ENCODE measurements at places on chromosomes 4 and X.

GRCh38 chr4:173128199-173128890 lies 40.3 kb upstream of the GALNT7 start:
- DNase-seq: no peak

DNA sequence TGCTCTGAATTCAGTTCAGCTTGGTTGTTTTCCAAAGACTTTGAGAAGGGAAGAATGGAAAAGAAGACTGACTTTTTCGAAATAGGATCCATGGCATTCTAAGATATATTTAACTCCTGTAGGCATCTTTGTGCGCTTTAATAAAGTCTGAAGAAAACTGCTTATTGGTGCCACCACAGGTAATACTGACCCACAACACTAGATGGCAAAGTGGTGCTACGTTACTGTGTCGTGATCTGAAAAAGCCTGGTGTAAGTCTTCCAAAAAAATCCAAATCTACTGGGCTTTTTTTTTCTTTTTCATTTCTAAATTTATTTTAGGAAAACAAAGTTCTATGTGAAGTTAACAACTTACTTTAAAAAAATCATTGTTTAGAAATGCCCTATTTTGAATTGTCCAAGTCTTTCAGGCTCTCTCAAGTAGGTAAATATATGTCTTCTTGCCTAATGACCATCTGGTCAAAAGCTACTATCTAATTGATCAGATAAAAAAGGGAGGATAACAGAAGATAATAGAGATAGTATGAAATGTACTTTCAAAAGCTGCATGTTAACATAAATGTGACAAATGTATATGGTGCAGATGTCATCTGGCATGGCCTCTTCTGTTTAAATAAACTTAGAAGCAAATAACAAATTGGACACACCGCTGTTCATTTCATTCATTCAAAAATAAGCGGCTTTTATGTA lies 47.0 kb upstream of the MID1IP1 start:
- DNase-seq: no peak

GRCh38 chr4:53705151-53705764 lies 114.0 kb upstream of the LNX1 start:
- no peak for DNase-seq

DNA sequence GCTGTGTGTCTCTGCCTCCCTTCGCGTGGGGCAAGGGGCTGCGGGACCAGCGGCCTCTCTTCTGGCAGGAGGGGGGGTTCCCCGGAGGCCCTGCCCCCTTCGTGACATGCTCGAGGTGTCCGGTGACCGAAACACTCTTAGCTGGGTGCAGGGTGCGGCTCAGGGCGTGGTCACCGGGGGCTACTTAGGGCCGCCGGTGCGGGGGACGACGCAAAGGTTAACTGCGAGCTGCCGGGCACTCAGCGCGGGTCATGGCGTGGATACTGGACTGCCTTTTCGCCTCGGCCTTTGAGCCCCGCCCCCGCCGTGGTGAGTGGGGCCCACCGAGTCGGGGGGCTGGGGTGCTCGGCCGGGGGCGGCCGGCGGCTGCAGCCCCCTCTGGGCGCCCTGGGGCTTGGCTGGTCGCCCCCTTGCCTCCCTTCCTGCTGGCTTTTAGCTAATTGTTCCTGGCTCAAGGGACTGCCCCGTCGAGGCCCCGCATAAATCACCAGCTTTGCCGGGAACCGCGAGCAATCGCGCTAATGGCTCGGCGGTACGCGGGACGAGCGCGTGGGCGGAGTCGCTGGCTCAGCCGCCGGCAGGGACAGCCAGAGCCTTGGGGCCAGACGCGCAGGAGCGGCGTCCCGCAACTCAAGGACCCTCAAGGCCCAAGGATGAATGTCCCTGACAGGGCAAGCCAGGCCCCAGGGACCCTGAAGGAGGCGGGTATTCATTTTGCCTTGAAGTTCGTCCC lies at the start of gene ARHGAP36:
Gene ARHGAP36, plus strand, starts transcription at position 211 of the 733 bp plus-strand sequence. CDS start 23,320 bp downstream, outside the sequence.
- no peak for DNase-seq

- DNase-seq: no peak
These were observed 4.6 kb upstream of the CCDC120 start for GRCh38 chrX:49054073-49054762.

DNA sequence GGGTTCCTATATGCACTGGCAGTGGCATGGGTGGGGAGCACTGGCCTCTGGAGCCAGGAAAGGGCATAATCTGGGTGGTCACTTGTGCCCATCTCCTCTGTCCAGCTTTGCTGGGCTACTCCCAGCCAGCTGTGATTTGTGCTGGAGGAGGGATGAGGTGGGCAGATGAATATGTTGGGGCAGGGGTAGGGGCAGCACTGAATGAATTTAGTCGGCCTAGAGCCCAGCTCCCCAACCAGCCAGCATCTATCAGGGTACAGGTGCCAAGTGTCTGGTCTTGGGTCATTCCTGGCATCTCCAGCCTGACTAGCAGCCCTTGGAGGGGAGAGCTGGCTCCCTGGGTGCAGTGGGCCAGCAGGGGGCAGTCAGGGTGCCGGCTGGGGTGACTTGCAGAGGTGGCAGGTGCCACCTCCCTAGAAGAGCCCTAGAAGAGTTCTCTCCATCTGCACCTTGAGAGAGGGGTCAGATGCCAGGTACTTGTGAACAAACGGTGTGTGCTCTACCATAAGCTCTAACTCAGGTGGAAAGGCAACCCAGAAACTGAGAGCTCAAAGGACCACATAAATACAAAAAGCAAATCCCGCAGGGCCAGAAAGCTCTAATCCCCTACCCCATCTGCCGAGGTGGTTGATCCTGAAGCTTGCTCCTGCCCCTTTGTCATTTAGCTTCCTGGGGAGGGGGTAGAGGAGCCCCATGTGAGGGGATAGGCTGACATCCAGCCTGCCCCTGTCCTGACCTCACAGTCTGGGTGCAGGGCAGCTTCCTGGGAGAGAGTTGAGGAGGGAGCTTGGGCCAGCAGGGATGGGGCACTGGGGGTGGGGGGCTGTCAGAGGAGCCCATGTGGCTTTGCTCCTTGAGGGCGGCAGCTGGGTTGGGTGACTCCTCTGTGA lies 2.2 kb downstream of the SORCS2 start:
- DNase-seq: no peak

- DNase-seq: no peak
These were observed 893.9 kb downstream of the PCDH7 start for GRCh38 chr4:31613946-31614623.

DNA sequence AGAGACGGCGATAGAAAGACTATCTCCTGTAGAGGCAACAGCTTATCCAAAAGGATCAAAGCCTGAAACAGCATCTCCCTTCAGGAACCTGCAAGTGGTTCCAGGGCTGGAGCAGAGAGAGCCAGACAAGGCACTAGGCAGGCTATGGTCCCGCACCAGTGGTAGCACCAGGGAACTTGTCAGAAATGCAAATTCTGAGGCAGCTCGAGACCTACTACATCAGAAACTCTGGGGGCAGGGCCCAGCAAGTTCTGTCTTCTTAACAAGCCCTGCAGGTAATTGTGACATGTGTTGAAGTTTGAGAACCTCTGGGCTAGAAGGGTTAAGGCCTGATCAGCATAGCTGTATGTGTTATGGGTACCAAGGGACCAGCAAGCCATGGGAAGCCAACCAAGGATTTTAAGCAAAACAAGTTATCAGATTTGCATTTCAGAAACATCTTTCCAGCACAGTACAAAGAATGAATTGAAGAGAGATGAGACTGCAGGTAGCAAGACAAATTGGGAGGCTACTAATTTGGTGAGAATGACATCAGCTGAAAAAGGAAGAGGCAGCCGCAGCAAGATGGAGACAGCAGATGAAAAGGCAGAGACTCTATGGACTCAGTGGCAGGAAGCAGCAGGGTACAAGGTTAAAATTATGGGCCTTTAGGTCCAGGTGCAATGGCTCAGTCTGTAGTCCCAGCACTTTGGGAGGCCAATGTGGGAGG lies 139.7 kb downstream of the TSPAN5 start:
- DNase-seq: no peak

GRCh38 chr4:177339477-177340374 lies 30.1 kb downstream of the NEIL3 start:
- no peak for DNase-seq

DNA sequence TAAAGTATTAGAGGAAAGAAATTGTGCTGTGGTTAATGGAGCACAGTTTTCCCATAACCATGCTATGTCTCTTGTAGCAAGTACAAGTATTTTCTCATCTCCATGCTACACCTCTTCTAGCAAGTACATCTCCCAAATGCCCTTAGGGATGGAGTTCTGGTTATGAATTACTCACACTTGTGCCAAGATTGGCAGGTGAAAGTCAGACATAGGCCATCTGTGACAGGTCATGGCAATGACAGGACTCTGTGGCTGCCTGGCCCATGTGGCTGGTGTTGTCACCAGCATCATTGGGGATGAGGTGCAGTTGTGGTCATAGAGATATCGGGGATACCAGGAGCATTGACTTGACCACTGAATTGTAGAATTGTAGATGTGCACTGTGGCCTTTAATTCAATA lies 310.2 kb downstream of the FAT4 start:
- DNase-seq: no peak

DNA sequence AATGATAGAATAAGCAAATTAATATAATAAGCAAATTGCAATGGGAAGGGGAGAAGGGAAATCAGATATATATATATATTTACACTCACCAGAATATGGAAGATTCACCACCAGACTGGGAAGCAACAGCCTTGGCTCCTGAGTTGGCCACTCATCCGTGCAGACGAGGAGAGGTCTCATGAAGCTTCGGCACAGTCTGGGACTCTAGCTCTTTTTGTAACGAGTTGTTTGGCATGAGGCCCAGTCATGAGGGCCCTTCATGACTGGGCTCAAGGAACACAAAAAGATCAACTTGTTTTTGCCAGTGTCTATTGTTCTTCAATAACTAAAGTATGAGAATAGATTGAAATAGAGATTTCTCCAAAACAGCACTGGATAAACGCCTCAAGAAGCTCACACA lies 176.4 kb downstream of the ADGRA3 start:
- no peak for DNase-seq

DNA sequence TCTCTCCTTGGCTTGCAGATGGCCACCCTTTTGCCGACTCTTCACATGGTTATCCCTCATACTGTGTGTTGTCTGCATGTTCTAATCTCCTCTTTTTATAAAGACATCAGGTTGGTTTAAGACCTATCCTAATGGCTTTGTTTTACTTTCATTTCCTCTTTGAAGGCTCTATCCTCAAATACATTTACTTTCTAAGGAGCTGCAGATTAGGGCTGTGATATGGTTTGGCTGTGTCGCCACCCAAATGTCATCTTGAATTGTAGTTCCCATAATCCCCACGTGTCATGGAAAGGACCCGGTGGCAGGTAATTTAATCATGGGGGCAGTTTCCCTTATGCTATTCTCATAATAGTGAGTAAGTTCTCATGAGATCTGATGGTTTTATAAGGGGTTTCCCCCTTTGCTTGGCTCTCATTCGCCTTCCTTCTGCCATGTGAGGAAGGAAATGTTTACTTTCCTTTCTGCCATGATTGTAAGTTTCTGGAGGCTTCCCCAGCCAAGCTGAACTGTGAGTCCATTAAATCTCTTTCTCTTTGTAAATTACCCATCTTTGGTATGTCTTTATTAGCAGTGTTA lies 204.5 kb downstream of the RELL1 start:
- DNase-seq: no peak

DNA sequence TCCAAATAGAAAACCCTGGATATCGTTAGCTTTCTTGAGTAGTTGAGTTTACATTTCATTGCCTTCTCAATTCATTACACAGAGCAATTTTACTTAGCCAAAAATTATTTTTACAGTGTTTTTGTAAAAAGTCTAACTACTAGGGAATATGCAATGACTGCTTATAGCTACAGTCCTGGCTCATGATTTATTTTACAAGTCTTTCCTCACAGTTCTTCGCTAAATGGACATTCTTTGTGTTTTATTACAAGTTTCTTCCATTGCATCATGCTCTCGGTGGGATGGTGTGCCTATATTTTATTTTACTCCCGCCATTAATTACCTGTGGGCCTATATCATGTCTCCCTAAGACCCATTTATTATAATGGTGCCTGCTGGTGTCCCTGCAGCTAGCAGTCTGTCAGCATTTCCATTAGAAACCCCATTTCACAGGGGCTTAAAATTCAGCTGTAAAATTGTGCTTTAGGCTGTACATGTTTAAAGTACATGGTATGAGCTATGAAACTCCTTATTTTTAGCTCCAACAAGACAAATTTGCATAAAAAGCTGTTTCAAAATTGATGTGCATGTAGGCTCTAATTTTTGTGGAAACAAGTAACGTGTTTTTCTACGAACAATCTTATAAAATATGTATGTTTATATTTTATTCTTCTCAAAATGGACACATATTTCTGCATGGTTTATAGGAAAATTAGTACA lies 227.4 kb downstream of the SLC7A11 start:
- DNase-seq: no peak

GRCh38 chr4:25756503-25756902 lies 100.9 kb downstream of the SLC34A2 start:
- no peak for DNase-seq

DNA sequence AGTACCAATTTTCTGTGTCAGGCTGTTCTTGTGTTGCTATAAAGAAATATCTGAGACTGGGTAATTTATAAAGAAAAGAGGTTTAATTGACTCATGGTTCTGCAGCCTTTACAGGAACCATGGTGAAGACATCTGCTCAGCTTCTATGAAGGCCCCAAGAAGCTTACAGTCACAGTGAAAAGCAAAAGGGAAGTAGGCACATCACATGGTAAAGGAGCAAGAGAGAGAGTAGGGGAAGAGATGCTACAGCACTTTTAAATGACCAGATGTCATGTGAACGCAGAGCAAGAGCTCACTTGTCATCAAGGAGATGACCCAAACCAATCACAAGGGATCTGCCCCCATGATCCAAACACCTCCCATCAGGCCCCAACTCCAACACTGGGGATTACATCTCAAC lies 174.3 kb downstream of the ATP10D start:
- DNase-seq: no peak

Data from naive thymus-derived CD8-positive, alpha-beta T cell (primary cell).